C1 segment of cervical spinal cord (tissue), 14 donors: ENCODE measurements at places on chromosomes 11 and 22.
A peak's percentile ranks its signal among the peaks of the same experiment; 100 is the strongest.

- no peak for DNase-seq
Measured at GRCh38 chr11:2932850-2933251, 3.6 kb upstream of the PHLDA2 start.

GRCh38 chr11:33778675-33779074 is 4.4 kb upstream of the FBXO3 start:
- no peak for DNase-seq

GRCh38 chr11:4093519-4094347 is 866 bp upstream of the RRM1 start:
- DNase-seq = no peak

DNA sequence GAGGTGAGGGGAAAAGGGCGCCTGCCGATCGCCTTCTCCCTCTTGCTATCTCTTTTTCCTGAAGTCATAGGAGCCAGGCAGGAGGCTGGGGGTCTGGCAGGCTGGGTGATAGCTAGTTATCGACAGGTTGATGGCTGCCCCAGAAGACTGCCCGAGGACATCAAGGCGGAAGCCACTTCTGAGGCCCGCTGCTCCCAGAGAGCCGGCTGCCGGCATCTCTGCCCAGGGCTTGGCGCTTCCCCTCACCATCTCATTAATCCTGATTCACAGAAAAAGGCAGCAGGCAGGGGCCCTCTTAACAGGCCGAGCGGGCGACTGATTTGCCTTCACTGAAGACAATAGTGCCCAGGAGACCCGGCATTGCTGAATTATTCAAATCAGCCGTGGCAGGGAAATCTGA is 124.2 kb downstream of the MIAT start:
- no peak for DNase-seq

- no peak for DNase-seq
Measured at GRCh38 chr11:78022397-78023396, at the start of gene KCTD14. Gene KCTD14, minus strand, starts transcription at chr11:78023276. Its CDS starts 27 bp downstream, at chr11:78023249.

- DNase-seq = no peak
Measured at GRCh38 chr22:43854786-43855271, 7.5 kb downstream of the SULT4A1 start.

DNA sequence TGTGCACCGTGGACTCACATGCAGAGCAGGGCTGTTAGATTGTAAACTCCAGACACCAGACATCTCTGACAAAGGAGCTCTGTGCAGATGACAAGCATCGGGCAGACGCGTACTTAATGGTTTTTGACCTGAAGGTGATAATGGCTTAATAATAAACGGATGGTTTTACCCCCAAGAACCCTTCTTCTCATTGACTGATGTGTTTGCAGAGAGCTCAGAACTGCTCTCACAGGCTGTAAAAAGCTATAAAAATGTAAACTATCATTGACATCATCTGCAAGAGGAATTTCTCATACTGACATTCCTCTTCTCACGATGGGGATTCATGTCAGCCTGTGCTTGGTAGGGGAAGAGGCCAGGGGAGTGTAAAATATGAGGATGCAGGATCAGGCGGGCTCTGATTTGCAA is 8.6 kb upstream of the ARHGAP8 start:
- DNase-seq = no peak

GRCh38 chr11:107777110-107777509 is 65.3 kb upstream of the SLN start:
- no peak for DNase-seq

DNA sequence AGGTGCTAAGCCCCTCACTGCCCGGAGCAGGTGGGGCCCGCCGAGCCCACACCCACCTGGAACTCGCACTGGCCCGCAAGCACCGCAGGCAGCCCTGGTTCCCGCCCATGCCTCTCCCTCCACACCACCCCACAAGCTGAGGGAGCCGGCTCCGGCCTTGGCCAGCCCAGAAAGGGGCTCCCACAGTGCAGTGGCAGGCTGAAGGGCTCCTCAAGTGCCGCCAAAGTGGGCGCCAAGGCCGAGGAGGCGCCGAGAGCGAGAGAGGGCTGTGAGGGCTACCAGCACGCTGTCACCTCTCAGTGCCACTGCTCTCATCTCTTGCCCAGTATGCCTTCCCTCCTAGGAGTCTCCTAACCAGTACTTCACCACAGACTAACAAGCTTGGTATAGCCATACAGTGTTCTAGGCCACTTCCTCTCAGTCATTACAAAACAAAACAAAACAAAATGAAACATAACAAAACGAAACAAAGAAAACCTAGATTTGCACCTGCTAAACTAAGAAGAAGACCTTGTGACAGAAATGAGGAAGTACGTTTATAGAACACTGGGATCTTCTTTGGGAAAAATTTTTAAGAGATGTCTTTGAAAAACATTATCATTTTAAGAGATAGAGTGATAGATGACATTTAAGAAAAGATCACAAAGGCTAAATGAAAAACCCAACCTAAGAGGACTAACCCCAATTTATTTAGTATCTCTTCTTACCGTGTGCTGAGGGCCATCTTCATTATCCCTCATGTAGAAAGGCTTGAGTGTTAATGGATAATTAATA is 47.7 kb upstream of the GAB2 start:
- no peak for DNase-seq

DNA sequence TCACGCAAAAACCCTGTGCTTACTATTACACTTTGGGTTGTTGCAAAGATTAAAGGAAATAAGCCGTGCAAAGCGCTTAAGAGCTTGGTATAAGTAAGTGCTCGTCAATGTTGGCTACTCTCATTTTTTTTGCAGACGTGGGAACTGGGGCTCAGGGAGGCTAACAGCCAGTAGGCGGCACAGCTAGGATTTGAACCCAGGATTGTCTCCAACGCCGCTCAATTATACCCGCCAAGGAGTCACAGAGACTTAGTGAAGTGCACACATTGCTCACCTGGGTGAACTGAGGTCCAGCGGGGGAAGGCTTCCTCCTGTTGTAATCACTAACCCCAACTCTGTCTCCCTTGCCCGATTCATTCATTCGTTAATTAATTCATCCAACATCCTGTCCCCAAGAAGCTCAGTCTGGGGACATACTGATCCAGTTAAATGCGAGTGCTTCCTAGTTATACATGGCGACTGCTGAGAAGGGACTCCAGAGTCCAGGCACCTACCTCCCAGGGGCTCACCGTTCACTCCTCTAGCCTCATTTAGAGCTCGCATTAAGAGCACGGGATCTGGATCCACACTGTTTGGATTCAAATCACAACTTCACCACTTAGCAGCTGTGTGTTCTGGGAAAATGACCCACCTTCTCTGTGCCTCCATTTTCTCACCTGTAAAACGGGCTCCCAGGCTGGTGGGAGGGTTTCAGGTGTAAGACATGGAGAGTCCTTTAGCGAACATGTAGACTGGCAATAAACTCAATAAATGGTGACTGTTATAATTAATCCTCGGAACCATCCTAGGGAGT is 838 bp upstream of the MTFP1 start:
- no peak for DNase-seq

DNA sequence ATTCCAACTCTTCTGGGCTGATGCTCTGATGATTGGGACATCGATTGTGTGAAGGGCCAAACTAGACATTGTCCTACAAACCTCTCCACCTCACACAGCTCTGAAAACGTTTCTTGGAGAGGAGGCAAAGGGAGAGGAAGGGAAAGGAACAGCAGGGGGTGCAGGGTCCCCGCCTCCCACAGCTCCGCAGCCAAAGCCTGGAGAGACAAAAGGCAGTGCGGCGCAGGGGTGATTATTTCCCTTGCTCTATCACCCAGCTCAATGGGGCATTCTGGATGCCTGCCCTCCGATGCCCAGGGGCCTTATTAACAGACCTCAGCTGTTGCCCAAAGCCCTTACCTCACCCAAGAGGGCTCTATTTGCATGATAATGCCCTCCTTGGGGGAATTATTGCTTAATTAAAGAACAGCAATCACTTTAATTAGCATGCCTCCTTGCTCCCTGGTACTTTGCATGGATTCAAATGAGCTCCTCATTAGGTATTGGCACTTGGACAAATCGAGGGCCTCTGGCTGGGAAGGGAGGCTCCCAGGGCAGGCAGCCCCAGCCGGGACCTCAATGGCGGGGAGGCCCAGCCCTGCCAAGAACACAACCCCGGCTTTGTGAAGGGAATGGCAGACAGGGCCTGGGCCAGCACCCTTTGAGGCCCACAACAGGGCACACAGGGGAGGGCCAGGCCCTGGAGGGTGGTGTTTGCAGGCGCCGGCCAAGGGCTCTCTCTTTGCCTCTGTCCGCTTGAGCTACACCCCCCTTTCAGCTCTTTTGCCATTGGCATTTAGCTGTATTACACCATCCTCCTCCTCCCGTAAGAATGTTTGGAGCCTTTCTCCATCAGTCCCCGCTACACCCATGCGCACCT is 19.8 kb upstream of the CDON start:
- DNase-seq = no peak

- no peak for DNase-seq
Measured at GRCh38 chr22:39806109-39806508, 87.5 kb downstream of the ENTHD1 start.

- peak; percentile 24 for DNase-seq
Measured at GRCh38 chr22:49724893-49725489, 102.7 kb downstream of the BRD1 start.

DNA sequence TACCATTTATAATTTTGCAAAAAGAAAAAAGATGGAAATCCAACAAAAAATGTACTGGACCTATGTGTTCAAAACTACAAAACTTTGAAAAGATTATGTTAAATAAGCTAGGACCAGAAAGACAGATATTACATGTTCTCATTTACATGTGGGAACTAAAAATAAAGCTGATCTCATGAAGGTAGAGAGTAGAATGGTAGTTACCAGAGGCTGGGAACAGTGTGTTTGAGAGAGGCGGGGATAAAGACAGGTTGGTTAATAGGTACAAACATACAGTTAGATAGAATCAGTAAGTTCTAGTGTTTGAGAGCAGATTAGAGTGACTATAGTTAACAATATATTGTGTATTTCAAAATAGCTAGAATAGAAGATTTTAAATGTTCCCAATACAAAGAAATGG is 71.6 kb downstream of the USP47 start:
- no peak for DNase-seq

- no peak for DNase-seq
Measured at GRCh38 chr11:16001044-16001568, 355.2 kb downstream of the SOX6 start.
